ENCODE measurements at places on chromosomes 7 and 10. TPM values are rescaled to one million over a fixed set of nuclear protein-coding genes. Genes with fewer than 3 reads are reported as not detected.

DNA sequence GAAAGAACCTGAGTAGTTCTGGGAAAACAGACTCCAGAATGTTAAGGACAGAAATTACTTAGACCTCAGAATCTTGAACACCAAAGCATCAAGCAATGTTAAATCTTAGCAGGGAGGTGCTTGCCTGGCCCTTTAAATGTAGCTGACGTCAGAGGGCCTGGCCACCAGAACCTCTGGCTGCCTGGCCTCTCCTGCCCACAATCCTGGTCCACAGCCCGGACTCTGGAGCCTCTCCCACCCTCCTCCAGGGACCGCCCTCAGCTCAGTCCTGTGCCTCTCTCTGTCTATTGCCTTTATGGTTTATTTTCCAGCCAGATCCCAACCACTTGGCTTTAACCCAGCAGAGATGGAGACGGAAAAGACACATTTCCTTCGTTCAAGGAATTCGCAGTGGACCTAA lies 42.2 kb upstream of the EGR2 start:
- DNase-seq = no peak

- DNase-seq = no peak
Measured at GRCh38 chr10:126119599-126119998, 223.2 kb downstream of the FANK1 start.

DNA sequence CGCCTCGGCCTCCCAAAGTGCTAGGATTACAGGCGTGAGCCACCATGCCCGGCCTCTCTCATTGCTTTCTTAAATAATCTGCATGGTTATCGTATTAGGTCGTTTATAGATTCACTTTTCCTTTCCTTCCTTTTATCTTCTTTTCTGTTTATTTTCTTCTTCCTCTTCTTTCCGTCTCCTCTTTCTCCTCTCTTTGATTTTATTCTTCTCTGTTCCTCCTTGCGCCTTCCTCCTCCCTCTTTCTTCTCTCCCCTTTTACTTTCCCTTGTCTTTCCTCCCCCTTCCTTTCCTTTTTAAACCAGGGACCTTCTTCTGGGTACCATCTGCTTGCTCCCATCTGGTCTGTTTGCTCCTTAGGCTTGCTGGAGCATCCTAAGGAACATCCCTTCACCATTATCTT lies 18.6 kb downstream of the MLLT10 start:
- no peak for DNase-seq

GRCh38 chr10:29895456-29895855 lies 163.9 kb downstream of the JCAD start:
- DNase-seq = no peak

GRCh38 chr10:85613391-85613790 lies 753.2 kb downstream of the GRID1 start:
- no peak for DNase-seq

Gene ZNF12
- total RNA-seq = 21.0 TPM

Gene MRC1
- 0.23 TPM for total RNA-seq
